ENCODE measurements at places on chromosomes 4 and X.
A peak's percentile ranks its signal among the peaks of the same experiment; 100 is the strongest.

- DNase-seq, result peak; percentile 6
Observed at GRCh38 chr4:19266566-19266965, 985.1 kb upstream of the SLIT2 start.

GRCh38 chrX:49230500-49231232, 2.5 kb downstream of the CACNA1F start:
- DNase-seq, result peak; percentile 29

GRCh38 chrX:33205321-33205720, 6.0 kb downstream of the DMD start:
- no peak for DNase-seq

GRCh38 chr4:8000721-8001491, 61.2 kb upstream of the AFAP1 start:
- no peak for DNase-seq

DNA sequence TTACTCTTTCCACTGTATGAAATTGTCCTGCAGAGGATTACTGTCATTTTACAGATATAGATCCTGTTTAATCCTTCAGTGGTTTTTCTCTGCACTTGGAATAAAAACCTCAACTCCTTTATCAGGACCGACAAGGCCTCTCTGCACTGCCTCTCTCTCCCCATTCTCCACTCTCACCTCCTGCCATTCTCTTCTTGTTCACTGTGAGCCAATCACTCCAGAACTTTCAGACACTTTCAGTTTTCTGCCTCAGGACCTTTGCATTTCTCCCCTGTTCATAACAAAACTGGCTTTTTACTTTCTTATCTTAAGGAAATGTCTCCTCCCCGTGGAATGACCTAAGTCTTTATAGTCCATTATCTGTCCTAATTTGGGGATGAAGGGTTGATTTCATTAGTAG, 137.3 kb downstream of the ELOVL6 start:
- DNase-seq, result no peak

DNA sequence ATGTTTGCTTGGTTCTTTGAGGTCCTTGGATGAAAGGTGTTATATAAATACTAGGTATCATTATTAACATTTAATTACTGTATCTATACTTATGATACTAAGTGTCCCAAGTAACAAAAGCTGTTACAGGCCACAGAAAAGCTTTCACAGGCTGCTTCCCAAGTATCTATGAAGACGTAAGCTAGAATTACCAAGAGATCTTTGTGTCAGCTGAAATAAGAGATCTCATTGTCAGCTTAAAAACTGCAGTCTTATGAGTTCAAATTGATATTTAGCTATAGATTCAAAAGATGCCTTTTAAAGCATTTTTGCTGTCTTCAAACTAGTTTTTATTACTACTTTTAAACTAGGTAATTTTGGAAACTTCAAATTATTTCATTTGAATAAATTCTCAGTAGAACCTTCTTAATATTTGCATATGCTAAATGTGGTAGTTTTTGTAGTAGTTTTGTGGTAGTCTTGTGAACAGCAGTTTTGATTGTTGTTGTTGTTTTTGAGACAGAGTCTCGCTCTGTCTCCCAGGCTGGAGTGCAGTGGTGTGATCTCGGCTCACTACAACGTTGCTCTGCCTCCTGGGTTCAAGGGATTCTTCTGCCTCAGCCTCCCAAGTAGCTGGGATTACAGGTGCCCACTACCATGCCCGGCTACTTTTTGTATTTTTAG, 170.0 kb upstream of the RPL34 start:
- no peak for DNase-seq

GRCh38 chr4:3699261-3699660, 66.9 kb upstream of the ADRA2C start:
- no peak for DNase-seq

GRCh38 chr4:87835743-87836142, 3.0 kb downstream of the MEPE start:
- DNase-seq, result no peak

DNA sequence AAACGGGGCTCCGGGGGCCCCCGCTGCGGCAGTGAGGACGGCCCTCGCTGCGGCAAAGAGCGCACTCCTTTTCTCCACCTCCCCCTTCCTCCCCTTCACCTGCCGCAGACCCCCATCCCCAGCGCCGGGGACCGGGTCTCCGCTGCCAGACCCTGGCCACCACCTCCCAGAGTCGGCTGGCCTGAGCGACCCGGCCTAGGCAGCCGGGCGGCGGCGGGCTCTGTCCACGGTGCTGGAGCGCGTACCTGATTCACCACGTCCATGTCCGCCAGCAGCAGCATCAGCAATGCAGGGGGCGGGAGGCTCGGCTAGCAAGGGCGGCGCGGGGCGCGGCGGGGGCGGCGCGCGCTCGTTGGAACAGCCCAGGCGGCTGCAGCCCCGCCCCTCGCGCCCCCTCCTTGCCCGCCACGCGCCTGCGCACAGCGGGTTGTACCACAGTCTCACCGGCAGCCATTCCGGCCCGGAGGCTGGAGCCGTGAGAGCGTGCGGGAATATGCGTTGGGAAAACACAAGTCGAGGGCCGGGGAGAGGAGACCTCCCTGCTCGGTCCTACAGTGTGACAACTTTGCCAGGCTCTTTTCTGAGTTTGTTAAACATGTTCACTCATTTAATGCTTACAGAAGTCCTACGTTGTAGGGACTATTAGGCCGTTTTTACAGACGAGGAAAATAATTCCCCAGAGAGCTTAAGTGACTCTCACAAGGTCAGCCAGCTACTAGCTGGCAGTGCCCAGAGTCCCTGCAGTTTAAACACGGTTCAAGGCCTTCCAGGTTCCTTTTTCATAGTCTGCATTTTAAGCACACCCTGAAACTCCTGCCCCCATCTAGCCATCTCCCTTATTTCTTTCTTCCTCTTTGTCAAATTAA, at the start of gene SYP:
Gene SYP (minus strand): TSS at position 288 of the 866 bp plus-strand sequence. CDS start 7 bp downstream, at position 281.
- peak; percentile 90 for DNase-seq

DNA sequence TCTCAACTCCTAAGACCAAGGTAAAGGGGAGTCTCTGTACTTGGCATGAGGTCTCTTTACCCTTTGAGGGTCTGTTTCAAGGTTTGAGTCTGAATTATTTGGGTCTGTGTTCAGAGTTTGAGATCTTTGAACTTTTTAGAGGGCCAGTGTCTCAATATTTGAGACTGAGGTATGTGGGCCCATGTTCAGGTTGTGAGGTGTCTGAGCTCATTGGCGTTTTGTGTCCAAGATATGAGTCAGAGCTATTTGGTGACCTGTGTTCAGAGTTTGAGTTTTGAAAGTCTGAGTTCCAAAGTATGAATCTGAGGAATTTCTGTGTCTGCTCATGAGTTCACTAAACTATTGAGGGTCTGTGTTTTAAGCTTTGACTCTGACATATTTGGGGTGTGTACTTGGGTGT, 36.7 kb upstream of the PAGE4 start:
- DNase-seq, result no peak

- no peak for DNase-seq
Observed at GRCh38 chr4:57083090-57083489, 27.1 kb downstream of the IGFBP7 start.

DNA sequence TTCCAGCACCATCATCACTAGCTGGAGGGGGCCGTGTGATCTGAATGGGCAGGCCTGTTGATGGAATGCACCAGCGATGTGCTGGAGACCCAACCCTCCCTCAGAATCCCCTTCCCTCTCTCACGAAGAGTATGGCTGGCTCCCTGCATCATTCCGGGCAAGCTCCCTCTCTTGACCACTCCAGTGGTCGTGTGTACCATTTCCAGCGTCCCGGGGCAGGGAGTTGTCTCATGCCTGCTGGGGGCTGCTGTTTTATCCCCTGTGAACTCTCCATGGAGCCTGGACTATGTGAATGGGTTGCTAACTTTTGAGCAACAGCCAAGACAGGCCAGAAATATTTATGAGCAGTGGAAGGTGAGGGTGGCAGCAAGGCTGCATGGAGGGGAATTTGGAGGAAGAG, 8.1 kb downstream of the CSAG1 start:
- DNase-seq, result no peak

DNA sequence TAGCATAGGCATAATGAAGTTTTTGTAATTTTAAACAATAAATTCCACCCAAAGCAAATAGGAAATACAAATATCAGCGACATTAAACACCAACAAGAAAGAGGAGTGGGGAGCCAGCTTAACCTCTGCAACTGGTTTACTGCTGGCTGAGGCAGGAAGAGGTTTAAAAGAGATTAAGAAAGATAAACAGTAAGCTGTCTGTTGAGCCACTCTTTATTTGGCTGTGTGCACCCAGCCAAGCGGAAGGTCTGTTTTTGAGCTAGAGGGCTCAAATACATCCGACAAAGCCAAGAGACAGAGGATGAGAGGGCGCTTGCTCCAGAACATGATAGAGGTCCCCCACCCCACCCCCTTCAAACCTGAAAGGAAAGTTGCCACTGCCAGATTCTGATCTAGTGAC, 191.4 kb downstream of the MGST2 start:
- no peak for DNase-seq
